Left hindlimb (tissue), 1 donor: ENCODE measurements at places on chromosomes 2 and 18.
A peak's percentile ranks its signal among the peaks of the same experiment; 100 is the strongest.

GRCh38 chr2:107808959-107809358 is 17.7 kb upstream of the RGPD4 start:
- no peak for DNase-seq

GRCh38 chr2:86695053-86695691 is 24.9 kb upstream of the RMND5A start:
- no peak for DNase-seq

DNA sequence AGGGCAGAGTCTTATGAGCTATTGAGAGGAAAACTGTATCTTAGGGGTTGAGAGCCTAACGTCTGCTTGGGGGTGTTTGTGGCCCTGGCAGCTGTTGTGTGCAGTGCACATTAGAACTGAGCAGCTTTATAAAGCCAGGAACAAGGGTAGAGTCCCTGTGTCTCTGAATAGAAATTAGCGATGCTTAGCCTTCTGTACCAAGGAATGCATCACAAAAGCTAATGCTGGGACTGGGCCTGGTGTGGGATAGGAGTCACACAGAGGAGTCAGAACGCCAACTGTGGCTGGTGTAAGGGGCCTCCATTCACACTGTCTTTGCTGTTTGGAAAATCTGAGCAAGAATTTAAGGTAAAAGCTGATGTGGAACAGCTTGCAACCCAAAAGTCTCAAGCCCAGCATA is 283.2 kb downstream of the SOX11 start:
- no peak for DNase-seq

GRCh38 chr2:54772531-54772930 is 49.1 kb downstream of the EML6 start:
- no peak for DNase-seq

DNA sequence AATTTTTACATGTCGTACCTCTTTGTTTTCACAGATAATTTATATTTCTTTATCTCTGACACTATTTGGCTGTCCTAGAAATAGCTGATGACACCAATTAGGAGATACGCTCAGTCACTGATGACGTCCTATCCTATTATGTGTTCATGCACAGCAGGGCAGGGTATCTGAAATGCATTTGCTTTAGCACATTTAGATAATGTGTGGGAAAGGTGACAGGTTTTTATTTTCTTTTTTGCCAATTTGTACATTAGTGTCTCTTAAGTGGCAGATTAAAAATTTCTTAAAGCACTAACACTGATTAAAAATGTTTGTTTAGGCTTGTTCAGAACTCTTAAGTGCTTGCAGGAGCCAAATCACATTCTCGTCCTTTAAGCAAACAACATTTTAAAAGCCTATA is 39.7 kb downstream of the CDC42EP3 start:
- DNase-seq = no peak

- no peak for DNase-seq
These were observed 654.1 kb upstream of the SYT4 start for GRCh38 chr18:43931439-43931838.

GRCh38 chr2:196566961-196567666 is 72.4 kb upstream of the CCDC150 start:
- no peak for DNase-seq

- no peak for DNase-seq
These were observed 34.3 kb downstream of the SCN9A start for GRCh38 chr2:166341426-166341825.

DNA sequence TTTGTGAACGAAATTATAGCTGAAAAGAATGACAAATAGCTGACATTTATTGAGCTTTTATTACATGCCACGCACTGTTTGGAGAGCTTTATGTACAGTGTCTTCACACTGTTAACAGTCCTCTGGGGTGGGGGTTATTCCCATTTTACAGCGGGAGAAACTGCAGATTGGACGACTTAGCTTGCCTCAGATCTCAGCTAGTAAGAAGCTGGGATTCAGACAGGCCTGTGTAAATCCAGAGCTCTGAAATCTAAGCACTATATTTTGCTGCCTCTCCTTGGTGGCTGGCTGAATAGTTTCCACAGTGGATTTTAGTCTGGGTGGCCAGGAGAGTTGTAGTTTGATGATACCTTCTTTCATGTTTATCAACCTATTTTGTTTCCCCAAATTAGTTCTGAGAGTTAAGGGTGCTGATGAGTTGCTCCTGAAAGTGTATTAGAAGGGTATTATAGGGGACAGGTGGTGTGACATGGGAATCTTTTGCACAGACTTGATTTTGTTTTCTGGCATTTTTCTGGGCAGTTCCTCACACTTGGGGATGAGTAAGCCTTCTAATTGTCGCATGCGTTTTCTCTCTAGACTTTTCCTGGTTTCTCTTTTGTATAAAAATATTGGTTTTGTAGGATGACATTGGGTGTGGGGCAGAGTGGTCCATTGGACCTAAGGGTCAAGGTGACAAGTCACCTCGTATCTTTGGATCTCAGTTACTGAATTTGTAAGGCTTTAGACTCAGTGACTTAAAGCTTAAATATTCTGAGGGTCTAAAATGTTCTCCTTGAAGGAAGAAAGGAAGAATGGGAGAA is 1.5 kb downstream of the ACSL3 start:
- DNase-seq = peak; percentile 37

DNA sequence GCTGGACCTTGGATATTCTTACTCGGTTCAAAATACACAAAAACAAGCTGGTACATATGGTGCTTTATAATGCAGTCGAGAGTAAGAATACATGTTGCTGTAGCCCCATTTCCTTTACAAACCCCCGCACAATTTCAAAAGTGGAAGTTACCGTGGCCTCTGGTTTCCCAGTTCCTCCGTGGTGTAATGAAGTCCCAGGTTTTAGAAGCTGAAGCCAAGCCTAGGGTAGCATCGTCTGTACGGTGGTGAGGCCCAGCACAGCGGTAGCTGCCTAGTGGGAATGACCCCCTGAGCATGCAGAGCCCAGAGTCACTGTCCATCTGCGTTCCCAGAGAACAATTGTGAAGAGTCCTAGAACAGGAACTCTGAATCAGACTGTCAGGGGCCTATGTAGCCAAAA is 171.8 kb downstream of the ASXL3 start:
- DNase-seq = no peak

- no peak for DNase-seq
These were observed 302.4 kb upstream of the NT5C1B start for GRCh38 chr2:18891600-18892345.

GRCh38 chr2:22153931-22154613 is 1030.3 kb downstream of the TDRD15 start:
- DNase-seq = no peak

DNA sequence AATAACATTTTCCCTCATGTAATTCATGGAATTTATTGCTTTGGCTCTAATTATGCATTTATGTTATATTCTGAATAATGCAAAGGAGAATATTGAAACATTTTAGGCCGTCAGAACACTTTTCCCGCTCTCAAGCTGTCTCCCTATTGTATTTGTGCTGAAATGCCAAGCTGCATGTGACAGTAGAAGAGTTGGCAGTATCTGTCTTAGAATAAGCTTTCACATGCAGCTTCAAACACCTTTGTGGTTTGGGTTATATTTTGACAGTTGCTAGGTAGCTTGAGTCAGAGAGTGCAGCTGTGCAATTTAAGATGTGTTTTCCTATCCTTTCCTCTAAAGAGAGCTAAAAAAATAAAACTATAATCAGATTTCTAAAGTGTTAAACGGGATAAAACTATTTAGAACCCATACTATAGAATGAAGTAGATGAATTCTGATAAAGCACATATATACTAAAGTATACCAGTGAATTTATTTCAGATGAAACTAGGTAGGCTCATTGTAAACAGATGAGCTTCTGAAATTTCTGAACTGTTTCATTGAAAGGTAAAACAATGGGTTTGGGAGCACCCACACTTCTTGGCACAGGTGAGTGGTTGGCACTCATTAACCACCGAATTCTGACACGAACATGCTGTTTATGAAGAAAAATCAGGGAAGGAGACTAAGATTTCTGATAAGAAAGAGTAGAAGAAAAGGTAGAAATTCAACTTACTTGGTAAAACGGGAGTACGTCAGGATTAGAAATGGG is 43.4 kb downstream of the PLCL1 start:
- no peak for DNase-seq

GRCh38 chr2:205511221-205511620 is 171.1 kb upstream of the NRP2 start:
- no peak for DNase-seq

DNA sequence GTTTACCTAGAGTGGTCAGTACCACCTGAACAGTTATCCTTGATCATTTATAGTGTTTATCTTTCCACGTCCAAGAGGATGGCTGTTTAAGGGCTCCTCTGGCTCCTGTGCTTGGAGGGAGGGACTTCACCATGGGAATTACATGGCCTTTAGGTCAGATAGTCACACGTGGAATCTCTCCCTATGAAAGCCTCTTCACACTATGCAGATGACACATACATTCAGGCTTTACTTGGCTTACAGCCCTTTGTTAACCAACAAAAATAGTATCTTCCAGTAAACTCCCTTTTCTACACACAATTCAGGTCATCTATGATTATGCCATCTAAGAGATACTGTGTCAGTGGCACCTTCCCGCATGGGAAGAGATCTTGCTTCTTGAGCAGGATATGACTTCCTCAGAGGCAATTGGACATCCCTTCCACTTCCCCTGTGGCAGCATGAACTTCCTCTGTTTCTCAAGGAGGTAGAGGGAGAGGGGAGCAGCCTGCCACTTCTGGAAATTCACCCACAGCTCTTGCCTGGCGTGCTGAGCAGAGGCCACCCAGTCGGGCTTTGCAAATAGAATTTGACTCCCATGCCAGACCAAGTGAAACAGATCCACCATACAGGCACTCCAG is 53.5 kb downstream of the COLEC12 start:
- DNase-seq = peak; percentile 68

- no peak for DNase-seq
These were observed 149.3 kb downstream of the COL6A3 start for GRCh38 chr2:237264480-237265219.

DNA sequence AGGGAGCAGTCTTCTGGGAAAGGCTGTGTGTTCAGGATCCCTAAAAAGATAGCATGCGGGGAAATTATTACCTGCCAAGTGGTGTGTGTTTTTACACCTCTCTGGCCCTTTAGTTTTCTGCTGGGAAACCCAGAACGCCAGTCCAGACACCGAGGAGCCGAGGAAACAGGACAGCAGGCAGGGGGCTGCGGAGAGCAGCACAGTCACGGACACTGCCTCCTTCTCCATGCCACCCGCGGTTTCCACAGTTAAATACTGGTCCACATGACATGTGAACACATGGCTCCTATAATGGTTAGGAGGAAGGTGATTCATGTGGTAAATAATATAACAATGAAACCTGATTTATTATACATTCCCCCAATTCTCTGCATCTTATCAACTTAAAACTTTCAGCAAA is 20.4 kb downstream of the CNOT11 start:
- DNase-seq = no peak

DNA sequence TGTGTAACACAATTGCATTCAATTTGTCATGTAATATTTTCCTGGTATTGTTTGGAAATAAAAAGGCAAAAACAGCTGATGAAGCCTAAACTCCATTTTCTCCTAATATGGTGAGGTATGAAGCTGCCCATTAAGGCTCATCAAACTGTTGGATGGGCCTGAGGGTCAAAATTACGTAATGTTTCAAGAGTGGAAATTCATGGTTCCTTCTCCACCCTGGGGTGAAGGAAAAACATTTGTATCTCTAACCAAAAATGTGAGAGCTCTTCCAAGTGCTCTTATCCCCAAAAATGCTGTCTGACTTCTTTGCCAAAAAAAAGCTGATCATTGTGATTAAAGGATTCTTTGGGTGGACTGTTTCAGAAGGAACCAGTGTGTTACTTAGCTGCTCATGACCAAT is 91.8 kb downstream of the ARHGAP28 start:
- DNase-seq = no peak

DNA sequence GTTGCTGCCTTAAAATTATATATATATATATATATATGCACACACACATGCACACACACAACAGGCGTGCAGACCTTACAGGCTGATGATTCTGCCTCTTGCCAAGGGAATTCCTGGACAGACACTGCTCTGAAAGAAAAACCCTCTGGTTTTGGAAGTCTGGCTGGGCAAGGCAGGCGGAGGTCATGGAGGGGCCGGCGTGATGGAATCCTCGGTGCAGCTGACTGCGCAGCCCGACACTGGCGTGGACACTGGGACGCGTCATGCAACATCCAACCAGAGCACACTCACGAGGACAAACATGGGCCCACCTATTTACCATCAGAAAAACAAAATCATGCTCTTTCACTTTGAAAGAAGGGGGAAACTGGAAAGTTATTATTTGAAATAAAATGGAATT is 235.3 kb downstream of the ZNF516 start:
- DNase-seq = no peak

GRCh38 chr2:8535821-8536685 is 145.8 kb upstream of the ID2 start:
- no peak for DNase-seq

DNA sequence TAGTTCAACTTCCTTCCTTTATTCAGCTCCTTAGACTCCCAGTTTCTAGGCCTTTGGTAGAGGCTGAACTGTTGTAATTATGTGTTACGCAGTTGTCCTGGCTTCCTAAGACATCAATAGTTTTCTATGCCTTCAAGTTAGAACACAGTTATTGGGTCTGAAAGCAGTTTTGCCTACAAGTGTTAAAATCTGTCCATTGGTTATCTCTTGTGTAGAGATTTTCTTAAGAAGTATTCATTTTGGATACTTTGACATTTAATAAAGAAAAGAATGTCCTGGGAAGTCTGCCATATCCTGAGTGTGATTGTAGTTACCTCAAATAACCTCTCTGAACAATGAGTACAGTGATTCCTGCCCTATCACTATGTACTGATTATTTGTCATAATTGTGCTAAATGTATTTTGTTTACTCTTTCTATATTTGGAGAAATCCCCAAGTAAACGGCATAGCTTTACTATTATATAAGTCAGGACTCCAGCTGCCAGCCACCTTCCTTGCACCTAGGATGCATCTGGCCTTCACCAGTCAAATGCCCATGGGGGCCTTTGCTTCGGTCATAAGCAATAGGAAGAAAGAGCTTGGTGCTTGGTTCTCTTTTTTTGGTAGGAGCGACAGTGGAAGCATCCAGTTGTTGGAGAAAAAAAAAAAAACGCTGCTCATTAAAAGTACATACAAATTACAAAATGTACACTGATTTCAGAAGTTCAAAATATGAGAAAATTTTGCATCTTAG is 449.5 kb upstream of the PKDCC start:
- DNase-seq = no peak

- peak; percentile 85 for DNase-seq
These were observed 3.5 kb downstream of the ZCCHC2 start for GRCh38 chr18:62526098-62527025.

GRCh38 chr2:84901593-84902120 is 3.8 kb upstream of the TMSB10 start:
- DNase-seq = no peak

DNA sequence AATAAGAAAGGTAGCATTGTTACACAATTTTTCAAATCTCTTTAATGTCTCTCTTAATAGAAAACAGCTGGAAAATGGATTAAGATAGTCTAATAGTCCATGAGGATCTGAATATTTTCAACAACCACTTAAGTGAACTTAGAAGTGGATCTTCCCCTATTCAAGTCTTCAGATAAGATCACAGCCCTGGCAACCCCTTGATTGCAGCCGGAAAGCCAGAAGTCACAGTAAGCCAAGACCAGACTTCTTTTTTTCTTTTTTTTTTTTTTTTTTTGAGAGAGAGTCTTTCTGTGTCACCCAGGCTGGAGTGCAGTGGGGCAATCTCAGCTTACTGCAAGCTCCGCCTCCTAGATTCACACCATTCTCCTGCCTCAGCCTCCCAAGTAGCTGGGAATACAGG is 18.6 kb upstream of the ZC3H15 start:
- no peak for DNase-seq
